Hindlimb muscle (tissue), 1 donor: ENCODE measurements at places on chromosomes 16 and 17.

DNA sequence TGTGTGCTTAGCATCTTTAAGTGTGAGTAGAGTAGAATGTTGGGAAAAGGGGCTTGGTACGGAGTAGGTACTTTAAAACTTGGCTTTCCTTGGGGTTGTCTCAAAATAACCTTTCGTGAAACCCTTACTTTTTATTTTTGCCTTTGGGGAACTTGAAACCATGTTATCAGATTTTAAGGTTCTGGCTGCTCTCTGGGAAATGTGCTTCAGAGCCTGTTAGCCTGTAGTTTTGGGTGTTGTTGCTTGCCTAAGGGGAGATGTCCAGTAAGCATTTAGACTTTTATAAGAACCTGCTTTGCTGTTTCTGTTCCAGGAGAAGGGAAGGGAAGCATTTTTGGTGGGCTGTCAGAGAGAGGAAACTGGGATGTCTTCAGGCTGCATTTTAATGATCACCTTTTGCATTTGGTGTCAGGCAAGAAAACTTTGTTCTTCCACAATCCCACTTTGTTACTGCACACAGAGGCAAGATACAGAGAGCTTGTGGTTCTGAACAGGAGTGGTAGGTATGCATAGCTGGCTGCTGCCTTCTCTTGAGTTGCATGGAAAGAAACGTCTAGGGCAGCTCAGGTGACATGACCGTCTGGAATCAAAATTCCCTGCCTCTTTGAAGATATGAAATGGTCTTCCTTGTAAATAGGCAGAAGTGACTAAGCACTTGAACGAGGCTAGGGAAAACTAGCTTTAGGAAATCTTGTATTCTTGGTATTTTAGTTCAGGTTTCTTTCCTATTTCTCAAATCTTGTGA is 1.7 kb downstream of the RABEP1 start:
- no peak for DNase-seq

GRCh38 chr17:8831234-8831849 is 32.2 kb upstream of the MFSD6L start:
- no peak for DNase-seq

GRCh38 chr16:10601444-10602408 is 21.3 kb upstream of the EMP2 start:
- no peak for DNase-seq

GRCh38 chr17:14080847-14081251 is 11.5 kb downstream of the COX10 start:
- no peak for DNase-seq

DNA sequence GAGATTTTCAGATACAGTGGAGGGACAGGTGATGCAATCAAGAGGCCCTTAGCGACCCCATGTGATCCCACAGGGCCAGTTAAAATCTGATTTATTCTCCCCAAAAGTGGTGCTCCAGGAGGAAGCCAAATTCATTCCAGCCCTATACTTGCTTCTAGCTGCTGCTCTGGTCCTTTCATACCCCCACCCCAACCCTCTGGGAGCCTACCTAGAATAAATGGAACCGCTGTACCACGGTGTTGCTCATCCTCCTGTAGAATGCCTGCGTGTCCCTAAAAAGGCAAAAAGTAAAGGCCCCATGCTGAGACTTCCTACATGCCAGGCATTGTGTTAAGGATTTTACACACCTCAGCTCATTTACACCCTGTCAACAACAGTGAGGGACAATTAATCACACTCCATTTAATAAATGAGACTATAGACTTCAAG is 2.0 kb upstream of the RASL10B start:
- no peak for DNase-seq

DNA sequence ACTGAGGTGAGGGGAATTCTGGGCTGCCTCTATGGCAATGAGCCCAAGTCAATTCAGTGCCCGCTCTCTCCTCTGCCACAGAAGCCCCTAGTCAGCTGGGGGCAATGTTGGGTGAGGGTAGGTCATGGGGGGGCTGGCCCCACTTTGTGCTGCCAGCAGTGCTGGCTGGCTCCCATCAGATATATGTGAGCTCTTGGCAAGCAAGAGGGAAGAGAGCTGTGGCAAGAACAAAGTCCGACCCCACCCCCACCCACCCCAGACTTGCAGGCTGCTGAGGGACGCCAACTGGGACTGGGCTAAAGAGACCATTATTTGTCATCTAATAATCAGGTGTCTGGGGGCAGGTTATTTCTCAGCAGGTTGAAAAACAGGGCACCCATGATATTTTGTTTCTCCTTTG is 89.4 kb downstream of the YPEL2 start:
- no peak for DNase-seq

DNA sequence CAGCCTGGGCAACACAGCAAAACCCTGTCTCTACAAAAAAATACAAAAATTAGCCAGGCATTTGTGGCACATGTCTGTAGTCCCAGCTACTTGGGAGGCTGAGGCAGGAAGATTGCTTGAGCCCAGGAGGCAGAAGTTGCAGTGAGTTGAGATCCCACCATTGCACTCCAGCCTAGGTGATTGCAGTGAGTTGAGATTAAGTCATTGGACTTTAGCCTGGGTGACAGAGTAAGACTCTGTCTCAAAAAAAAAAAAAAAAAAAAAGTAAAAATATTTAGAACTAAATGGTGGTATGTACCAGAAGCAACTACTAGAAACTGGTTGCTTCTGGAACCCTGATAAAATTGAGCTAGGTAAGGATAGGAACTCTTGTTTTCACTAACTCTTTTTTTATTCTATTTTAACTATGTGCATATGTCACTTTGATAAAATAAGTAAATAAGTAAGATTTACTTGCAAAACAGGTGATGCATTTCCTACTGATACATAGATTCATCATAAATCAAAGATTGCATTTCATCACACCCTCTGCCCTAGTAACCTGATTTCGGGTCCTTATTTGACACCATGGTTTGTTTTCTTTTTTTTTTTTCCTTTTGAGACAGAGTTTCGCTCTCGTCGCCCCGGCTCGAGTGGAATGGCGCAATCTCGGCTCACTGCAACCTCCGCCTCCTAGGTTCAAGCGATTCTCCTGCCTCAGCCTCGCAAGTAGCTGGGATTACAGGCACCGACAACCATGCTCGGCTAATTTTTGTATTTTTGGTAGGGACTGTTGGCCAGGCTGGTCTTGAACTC is 66.0 kb downstream of the USP32 start:
- no peak for DNase-seq

GRCh38 chr16:56357241-56357764 is 68.0 kb downstream of the AMFR start:
- DNase-seq = peak; percentile 26

- DNase-seq = no peak
These were observed 155.7 kb downstream of the CMIP start for GRCh38 chr16:81600275-81600674.

DNA sequence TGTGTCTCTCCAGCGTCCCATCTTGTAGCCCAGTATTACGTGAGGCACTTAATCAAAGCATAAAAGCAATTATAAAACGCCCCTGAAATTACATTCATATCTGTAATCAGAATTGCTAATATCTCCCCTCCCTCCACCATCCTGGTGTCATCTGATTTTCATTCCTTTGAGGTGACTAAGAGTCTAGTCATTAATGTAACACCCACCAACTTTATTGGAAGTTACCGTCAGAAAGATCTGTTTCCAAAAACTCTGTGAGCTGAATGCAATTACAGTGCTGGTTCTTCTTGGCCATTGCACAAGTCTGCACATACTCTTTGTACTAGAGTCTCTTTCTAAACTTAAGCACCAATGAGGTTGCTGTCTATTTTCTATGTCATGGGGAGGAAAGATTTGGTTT is 12.5 kb upstream of the MAF start:
- DNase-seq = no peak

- no peak for DNase-seq
These were observed 20.5 kb downstream of the TCF25 start for GRCh38 chr16:89893642-89894548.
